Prostate gland (tissue), 2 donors: ENCODE measurements at places on chromosomes 16 and 17. TPM values are rescaled to one million over a fixed set of nuclear protein-coding genes. Genes with fewer than 3 reads are reported as not detected.
A peak's percentile ranks its signal among the peaks of the same experiment; 100 is the strongest.

- H3K36me3 ChIP-seq = no peaks in the 10 kb centered on the region
- H3K4me1 ChIP-seq = peaks cover 6% of the 10 kb centered on the region
- peak; percentile 52 for DNase-seq
- H3K4me3 ChIP-seq = peak within 1 kb of the TSS; percentile 83
Measured at GRCh38 chr17:30291543-30292285, at the start of gene BLMH. Gene BLMH (minus strand): TSS chr17:30291944. CDS start chr17:30291819, 125 bp downstream.

DNA sequence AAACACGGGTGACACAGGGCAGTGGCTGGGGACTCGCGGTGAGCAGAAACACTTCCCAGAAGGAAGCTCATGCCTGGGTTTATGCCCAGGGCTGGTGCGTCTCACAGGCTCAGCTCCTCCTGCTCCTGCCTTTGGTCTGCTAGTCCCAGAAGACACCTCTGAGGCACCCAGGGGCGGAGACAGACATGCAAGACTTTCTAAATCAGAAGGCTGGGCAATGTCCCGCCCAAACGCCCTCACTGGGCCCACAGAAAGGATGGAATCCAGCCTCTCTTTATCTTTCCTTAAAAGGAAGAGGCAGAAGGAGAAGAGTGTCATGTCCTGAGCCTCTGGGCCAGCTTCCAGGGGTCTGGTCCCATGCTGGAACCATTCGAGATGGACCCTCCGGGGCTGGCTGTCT is 197.7 kb upstream of the RPL38 start:
- no peaks in the 10 kb centered on the region for H3K36me3 ChIP-seq
- no peaks in the 10 kb centered on the region for H3K4me1 ChIP-seq

DNA sequence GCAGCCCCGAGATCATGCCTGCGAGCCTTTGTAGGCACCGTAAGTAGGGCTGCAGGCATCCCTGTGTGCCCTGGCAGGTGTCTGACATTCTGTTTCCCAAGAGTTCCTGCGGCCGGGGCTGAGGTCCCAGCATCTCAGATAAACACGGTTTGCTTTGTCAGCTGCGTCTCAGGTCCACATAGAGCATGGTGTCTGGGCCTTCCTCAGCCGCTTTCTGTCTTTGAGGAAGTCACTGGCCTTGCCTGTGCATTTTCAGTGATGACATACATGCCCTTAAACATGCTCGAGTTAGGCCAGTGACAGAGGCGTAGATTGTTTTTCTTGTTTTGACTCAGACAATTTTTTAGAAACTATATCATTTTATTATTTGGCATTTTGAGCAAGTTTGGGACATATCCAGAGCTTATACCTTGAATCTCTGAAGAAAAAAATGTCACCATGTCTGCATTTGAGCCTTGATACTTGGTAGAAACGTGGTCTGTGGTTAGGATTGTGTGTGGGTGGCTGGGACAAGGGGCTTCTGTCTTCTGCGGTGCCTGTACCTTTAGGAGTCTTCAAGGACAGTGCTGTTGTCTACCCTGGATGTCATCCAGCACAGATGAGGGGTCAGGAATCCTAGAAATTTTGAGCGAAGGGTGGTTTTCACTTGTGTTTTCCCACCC is 105.8 kb downstream of the SNX29 start:
- H3K27ac ChIP-seq = no peak overlapping the region
- DNase-seq = no peak
- no peaks in the 10 kb centered on the region for H3K4me1 ChIP-seq
- H3K27me3 ChIP-seq = no peaks in the 10 kb centered on the region
- no peak overlapping the region for H3K4me3 ChIP-seq

DNA sequence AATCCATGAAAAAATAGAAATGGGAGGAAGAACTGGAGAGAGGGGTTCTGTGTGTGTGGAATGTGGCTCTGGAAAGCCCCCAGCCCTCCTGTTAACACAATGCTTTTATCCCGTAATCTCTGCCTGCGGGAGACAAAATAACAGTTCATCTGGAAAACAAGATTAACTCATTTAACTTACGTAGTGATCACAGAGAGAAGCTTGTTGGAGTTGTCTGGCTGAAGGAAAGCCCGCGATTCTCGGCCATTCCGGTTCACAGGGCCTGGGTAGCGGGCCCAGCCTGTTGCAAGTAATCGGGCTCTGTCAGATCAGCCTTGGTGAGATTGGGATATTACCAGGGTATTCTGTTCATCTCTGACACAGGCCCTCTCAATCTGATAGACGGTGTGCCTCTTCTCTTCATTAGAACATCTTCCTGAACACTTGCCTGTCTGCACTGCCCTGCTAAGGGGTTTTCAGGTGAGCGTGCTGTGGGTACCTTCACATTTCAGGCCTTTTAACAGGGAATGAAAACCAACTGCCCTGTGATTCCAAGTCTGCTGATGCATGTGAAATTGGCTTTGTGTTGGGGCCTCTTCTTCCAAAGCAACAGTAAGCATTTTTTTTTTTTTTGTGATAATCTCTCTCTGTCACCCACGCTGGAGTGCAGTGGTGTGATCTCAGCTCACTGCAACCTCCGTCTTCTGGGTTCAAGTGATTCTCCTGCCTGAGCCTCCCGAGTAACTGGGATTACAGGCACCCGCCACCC is 609.9 kb downstream of the WWOX start:
- no peak overlapping the region for H3K27ac ChIP-seq
- no peak for DNase-seq
- H3K36me3 ChIP-seq = no peaks in the 10 kb centered on the region
- no peak overlapping the region for H3K4me3 ChIP-seq

GRCh38 chr17:52546990-52547389 is 388.5 kb upstream of the CA10 start:
- no peaks in the 10 kb centered on the region for H3K27me3 ChIP-seq
- no peaks in the 10 kb centered on the region for H3K36me3 ChIP-seq
- no peaks in the 10 kb centered on the region for H3K4me1 ChIP-seq
- H3K4me3 ChIP-seq = no peak overlapping the region
- DNase-seq = no peak
- H3K27ac ChIP-seq = no peak overlapping the region

GRCh38 chr17:81493198-81494038 is 19.2 kb downstream of the ACTG1 start:
- no peak overlapping the region for H3K4me3 ChIP-seq
- no peaks in the 10 kb centered on the region for H3K27me3 ChIP-seq
- H3K27ac ChIP-seq = no peak overlapping the region

GRCh38 chr17:33120103-33120502 is 128.5 kb downstream of the SPACA3 start:
- H3K4me3 ChIP-seq = no peak overlapping the region
- no peaks in the 10 kb centered on the region for H3K4me1 ChIP-seq
- H3K27ac ChIP-seq = no peak overlapping the region
- DNase-seq = no peak

GRCh38 chr17:39719563-39720355 is 10.6 kb downstream of the MIEN1 start:
- H3K27ac ChIP-seq = no peak overlapping the region
- no peak for DNase-seq
- H3K36me3 ChIP-seq = peaks cover 4% of the 10 kb centered on the region
- peaks cover 15% of the 10 kb centered on the region for H3K4me1 ChIP-seq

DNA sequence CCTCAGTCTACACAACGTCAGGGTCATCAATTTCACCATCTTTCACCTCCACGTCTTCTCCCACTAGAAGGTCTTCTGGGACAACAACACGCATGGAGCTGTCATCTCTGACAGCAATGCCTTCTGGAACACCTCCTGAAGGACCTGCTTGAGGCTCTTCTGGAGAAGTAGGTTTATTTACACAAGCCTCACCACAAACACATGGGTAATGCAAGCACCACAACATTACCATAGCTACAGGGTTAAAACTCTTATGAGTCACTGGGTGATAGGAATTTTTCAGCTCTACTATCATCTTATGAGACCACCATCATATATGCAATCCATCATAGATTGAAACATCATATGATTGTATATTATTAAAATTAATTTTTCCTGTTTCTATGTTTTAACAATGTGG is 215.4 kb downstream of the CHD9NB start:
- H3K4me3 ChIP-seq = no peak overlapping the region
- H3K4me1 ChIP-seq = no peaks in the 10 kb centered on the region
- H3K27ac ChIP-seq = no peak overlapping the region
- DNase-seq = no peak
- no peaks in the 10 kb centered on the region for H3K27me3 ChIP-seq

DNA sequence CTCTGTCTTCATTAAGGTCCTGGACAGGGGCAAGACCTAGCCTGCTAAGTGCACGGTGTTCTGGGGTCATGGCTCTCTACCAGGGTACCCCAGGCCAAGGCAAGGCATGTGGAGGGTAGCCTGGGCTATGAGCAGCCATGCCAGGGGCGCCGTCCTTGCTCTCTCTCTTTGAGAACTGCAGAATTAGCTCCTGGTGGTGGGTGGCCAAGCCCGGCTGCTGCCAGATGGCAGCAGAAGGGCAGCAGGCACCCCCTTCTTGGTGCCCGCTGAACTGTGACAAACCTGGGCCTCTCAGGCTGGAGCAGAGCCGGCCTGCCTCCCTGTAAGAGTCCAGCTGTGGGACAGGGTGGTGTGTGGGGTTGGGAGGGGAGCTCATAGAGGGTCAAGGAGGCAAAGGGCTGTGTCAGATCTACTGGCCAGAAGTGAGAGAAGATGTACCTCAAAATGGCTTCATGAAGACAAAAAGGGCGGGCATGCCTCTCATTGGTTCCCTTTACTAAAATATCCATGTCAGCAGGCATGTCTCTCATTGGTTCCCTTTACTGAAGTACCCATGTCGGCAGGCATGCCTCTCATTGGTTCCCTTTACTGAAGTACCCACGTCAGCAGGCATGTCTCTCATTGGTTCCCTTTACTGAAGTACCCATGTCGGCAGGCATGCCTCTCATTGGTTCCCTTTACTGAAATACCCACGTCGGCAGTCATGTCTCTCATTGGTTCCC is 81.7 kb upstream of the SDK2 start:
- H3K4me3 ChIP-seq = no peak overlapping the region
- no peaks in the 10 kb centered on the region for H3K36me3 ChIP-seq
- no peaks in the 10 kb centered on the region for H3K27me3 ChIP-seq
- no peaks in the 10 kb centered on the region for H3K4me1 ChIP-seq

DNA sequence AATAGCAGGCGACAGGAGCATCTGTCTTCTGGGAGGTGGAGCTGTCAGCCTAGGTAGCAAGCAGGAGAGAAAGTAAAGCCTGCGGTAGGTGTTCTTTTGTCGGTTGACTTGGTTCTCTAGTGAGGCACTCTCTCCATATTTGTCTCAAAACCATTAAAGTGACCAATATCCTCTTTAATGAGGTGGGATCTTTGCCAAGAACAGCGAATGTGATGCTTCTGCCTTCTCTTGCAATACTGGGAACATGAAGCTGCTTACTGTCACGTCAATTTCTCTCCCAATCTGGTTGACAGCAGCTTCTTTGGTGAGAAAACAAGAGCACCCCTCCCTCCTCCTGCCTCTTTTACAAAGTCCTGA is 176.7 kb downstream of the ABCC12 start:
- no peaks in the 10 kb centered on the region for H3K4me1 ChIP-seq
- H3K27ac ChIP-seq = no peak overlapping the region
- no peaks in the 10 kb centered on the region for H3K27me3 ChIP-seq
- no peaks in the 10 kb centered on the region for H3K36me3 ChIP-seq

- H3K27me3 ChIP-seq = no peaks in the 10 kb centered on the region
- no peaks in the 10 kb centered on the region for H3K4me1 ChIP-seq
- no peaks in the 10 kb centered on the region for H3K36me3 ChIP-seq
- H3K27ac ChIP-seq = no peak overlapping the region
Measured at GRCh38 chr17:10033449-10033848, 128.4 kb upstream of the RCVRN start.

- DNase-seq = peak; percentile 62
- no peaks in the 10 kb centered on the region for H3K36me3 ChIP-seq
- H3K4me1 ChIP-seq = peaks cover 25% of the 10 kb centered on the region
- no peaks in the 10 kb centered on the region for H3K27me3 ChIP-seq
Measured at GRCh38 chr17:17812211-17813054, 24.4 kb downstream of the SREBF1 start.

GRCh38 chr16:84446596-84447392 is 57.7 kb downstream of the MEAK7 start:
- H3K4me1 ChIP-seq = no peaks in the 10 kb centered on the region
- H3K36me3 ChIP-seq = no peaks in the 10 kb centered on the region
- H3K4me3 ChIP-seq = no peak overlapping the region
- H3K27ac ChIP-seq = no peak overlapping the region

DNA sequence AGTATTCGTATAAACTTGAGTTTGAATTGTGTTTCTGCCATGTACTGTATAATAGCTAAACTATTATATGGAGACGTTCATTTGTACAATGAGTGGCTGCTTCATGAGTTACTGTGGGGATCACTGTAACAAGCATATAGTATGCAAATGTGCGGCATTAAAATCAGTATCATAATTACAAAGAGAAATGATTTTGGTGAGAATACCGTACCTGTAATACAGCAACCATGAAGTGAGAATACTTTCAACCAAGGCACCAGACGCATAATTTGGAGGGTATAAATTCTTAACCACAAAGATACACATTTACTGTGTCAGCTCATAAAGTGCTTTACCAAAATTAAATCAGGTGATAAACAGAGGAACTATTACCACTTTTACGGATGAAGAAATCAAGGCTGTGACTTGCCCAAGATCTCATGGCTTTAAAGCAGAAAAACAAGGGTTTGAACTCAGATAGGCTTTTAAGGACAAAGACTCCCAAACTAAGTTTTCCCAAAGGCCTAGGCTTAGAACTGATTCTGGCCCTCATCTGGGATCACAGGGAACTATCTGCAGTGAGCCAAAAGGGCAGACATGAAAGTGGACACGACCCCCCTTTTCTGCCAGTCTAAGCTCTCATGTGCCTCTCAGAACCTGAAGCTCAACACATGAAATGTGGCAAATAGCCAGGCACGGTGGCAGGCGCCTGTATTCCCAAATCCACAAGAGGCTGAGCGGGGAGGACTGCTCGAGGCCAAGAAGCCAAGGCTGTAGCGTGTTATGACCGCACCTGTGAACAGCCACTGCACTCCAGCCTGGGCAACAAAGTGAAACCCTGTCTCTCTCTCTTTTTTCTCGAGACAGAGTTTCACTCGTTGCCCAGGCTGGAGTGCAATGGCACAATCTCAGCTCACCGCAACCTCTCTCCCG is 6.4 kb downstream of the RPS15A start:
- H3K36me3 ChIP-seq = no peaks in the 10 kb centered on the region
- H3K4me1 ChIP-seq = peaks cover 11% of the 10 kb centered on the region
- DNase-seq = no peak
- no peaks in the 10 kb centered on the region for H3K27me3 ChIP-seq
- no peak overlapping the region for H3K4me3 ChIP-seq
- no peak overlapping the region for H3K27ac ChIP-seq

- H3K27me3 ChIP-seq = no peaks in the 10 kb centered on the region
- H3K36me3 ChIP-seq = no peaks in the 10 kb centered on the region
- H3K4me3 ChIP-seq = peak within 1 kb of the TSS; percentile 19
- peak; percentile 73 for DNase-seq
- H3K4me1 ChIP-seq = peaks cover 13% of the 10 kb centered on the region
Measured at GRCh38 chr17:34254651-34255380, at the start of gene CCL2. Gene CCL2 (plus strand): TSS chr17:34255285. CDS start chr17:34255350, 65 bp downstream.

Gene NOG
- total RNA-seq = 6.3 TPM

Gene PKMYT1
- 25.5 TPM for total RNA-seq

Gene DHRS7B
- total RNA-seq = 67.5 TPM

Gene NR1D1
- 10.7 TPM for total RNA-seq

Gene HCRT
- not detected for total RNA-seq

Gene KCNJ18
- total RNA-seq = not detected

Gene CTRB2
- not detected for total RNA-seq

Gene DCTN5
- total RNA-seq = 38.8 TPM

Gene PHF23
- total RNA-seq = 41.2 TPM
